A549 treated with AZD2906 at 1 μM for 4 hours (cell line): ENCODE measurements at places on chromosomes 3 and 15. TPM values are rescaled to one million over a fixed set of nuclear protein-coding genes. Genes with fewer than 3 reads are reported as not detected.

Gene SNTN
- total RNA-seq = not detected in 5 replicates

Gene FBXW12
- total RNA-seq = not detected in 5 replicates

Gene CPEB1
- total RNA-seq = 2.6 to 3.4 TPM (median 3.2 TPM) in 5 replicates

Gene CASR
- not detected in 5 replicates for total RNA-seq

Gene FEZF2
- total RNA-seq = not detected in 5 replicates

Gene CLDN11
- 0.07 to 0.15 TPM (median 0.12 TPM) in 5 replicates for total RNA-seq

Gene SPCS1
- 145 to 170 TPM (median 161 TPM) in 5 replicates for total RNA-seq

Gene EXD1
- 0.14 to 0.17 TPM (median 0.14 TPM) in 3 of 5 replicates, not detected in the others for total RNA-seq

Gene SLC27A2
- 31.2 to 36.2 TPM (median 35.5 TPM) in 5 replicates for total RNA-seq

Gene ZIC4
- not detected in 5 replicates for total RNA-seq

Gene CLDN18
- not detected in 5 replicates for total RNA-seq

Gene ITGA11
- 2.8 to 6.1 TPM (median 4.5 TPM) in 5 replicates for total RNA-seq

Gene PATL2
- total RNA-seq = 0.03 to 0.14 TPM (median 0.08 TPM) in 4 of 5 replicates, not detected in the other

Gene TXNRD3
- 6.6 to 7.4 TPM (median 7.0 TPM) in 5 replicates for total RNA-seq

Gene SH3GL3
- total RNA-seq = 0.25 to 0.62 TPM (median 0.51 TPM) in 5 replicates

Gene REC114
- not detected in 5 replicates for total RNA-seq

Gene ZNF660
- total RNA-seq = not detected in 5 replicates

Gene ZNF774
- 0.88 to 1.6 TPM (median 1.0 TPM) in 5 replicates for total RNA-seq

Gene TTLL3
- total RNA-seq = 5.5 to 8.2 TPM (median 7.4 TPM) in 5 replicates

Gene SPINT1
- 0.55 to 1.1 TPM (median 0.73 TPM) in 5 replicates for total RNA-seq

Gene ST3GAL6
- total RNA-seq = 0.68 to 1.00 TPM (median 0.86 TPM) in 5 replicates

Gene HES1
- total RNA-seq = 7.9 to 11.3 TPM (median 10.0 TPM) in 5 replicates

Gene GRK7
- 0.02 to 0.05 TPM in 2 of 5 replicates, not detected in the others for total RNA-seq

Gene ANKRD34C
- not detected in 5 replicates for total RNA-seq

Gene ANKUB1
- not detected in 5 replicates for total RNA-seq

Gene TM6SF1
- 0.09 to 0.13 TPM (median 0.10 TPM) in 4 of 5 replicates, not detected in the other for total RNA-seq

Gene LIPC
- total RNA-seq = 0.03 to 0.31 TPM (median 0.14 TPM) in 4 of 5 replicates, not detected in the other

Gene B3GALNT1
- 0.17 to 0.39 TPM (median 0.22 TPM) in 5 replicates for total RNA-seq

Gene GABRR3
- total RNA-seq = not detected in 5 replicates

Gene RBM6
- 22.2 to 25.2 TPM (median 23.7 TPM) in 5 replicates for total RNA-seq

Gene HRH1
- 5.6 to 6.9 TPM (median 6.2 TPM) in 5 replicates for total RNA-seq

Gene ANKDD1A
- total RNA-seq = 1.7 to 1.9 TPM (median 1.7 TPM) in 5 replicates

Gene LYZL4
- total RNA-seq = not detected in 5 replicates

Gene MYO5C
- total RNA-seq = 4.8 to 6.6 TPM (median 5.9 TPM) in 5 replicates

Gene SKOR1
- total RNA-seq = 0.03 to 0.08 TPM (median 0.05 TPM) in 4 of 5 replicates, not detected in the other

Gene CPN2
- not detected in 5 replicates for total RNA-seq

Gene FNDC3B
- total RNA-seq = 23.2 to 30.1 TPM (median 28.9 TPM) in 5 replicates

Gene TAMM41
- total RNA-seq = 23.1 to 29.6 TPM (median 27.8 TPM) in 5 replicates

Gene C2CD4B
- total RNA-seq = 0.10 to 0.37 TPM (median 0.24 TPM) in 5 replicates

Gene ARPP21
- total RNA-seq = 0.06 to 0.27 TPM (median 0.13 TPM) in 5 replicates

Gene COL8A1
- total RNA-seq = not detected in 5 replicates

Gene ANKRD63
- total RNA-seq = 0.24 to 0.43 TPM (median 0.33 TPM) in 5 replicates

Gene PCYT1A
- total RNA-seq = 29.1 to 44.1 TPM (median 30.2 TPM) in 5 replicates

Gene RASL12
- total RNA-seq = 0.08 to 0.18 TPM (median 0.09 TPM) in 5 replicates

Gene GOLGA8G
- total RNA-seq = not detected in 5 replicates

Gene HEG1
- total RNA-seq = 10.5 to 16.3 TPM (median 12.2 TPM) in 5 replicates

Gene CKMT1B
- 2.7 to 4.4 TPM (median 3.4 TPM) in 5 replicates for total RNA-seq

Gene EPHA6
- 0.06 to 0.24 TPM (median 0.09 TPM) in 5 replicates for total RNA-seq

Gene PLSCR2
- 0.09 to 0.16 TPM in 2 of 5 replicates, not detected in the others for total RNA-seq

Gene GOLGA8J
- 0.09 to 0.15 TPM in 2 of 5 replicates, not detected in the others for total RNA-seq

Gene CCNB2
- 87.6 to 104 TPM (median 91.9 TPM) in 5 replicates for total RNA-seq
